ENCODE measurements at places on chromosomes 6 and 20.

GRCh38 chr6:109801794-109802193 lies 110.7 kb downstream of the FIG4 start:
- DNase-seq: no peak

DNA sequence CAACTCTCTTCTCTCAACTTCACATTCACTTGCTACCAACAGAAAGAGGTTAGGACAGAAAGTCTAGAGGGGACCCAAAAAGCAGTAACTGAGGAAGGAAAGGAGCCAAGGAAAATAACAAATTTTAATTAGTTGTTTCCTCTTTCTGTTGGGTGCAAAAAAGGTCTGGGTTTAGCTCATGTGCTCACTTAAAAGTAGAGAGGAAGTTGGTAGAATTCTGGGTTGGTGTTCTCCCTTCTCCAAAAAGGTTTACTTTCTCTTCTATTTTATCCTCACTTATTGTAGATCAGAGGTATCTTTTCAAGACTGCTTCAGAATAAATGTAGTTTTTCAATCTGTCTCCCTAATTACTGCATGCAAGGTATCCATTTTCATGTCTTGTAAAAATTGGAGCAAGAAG lies 42.8 kb downstream of the MAP3K7 start:
- no peak for DNase-seq

- no peak for DNase-seq
These were observed 52.0 kb upstream of the PLEKHG1 start for GRCh38 chr6:150547502-150548222.

- DNase-seq: peak; percentile 19
These were observed 90.0 kb upstream of the DTNBP1 start for GRCh38 chr6:15752820-15753219.

DNA sequence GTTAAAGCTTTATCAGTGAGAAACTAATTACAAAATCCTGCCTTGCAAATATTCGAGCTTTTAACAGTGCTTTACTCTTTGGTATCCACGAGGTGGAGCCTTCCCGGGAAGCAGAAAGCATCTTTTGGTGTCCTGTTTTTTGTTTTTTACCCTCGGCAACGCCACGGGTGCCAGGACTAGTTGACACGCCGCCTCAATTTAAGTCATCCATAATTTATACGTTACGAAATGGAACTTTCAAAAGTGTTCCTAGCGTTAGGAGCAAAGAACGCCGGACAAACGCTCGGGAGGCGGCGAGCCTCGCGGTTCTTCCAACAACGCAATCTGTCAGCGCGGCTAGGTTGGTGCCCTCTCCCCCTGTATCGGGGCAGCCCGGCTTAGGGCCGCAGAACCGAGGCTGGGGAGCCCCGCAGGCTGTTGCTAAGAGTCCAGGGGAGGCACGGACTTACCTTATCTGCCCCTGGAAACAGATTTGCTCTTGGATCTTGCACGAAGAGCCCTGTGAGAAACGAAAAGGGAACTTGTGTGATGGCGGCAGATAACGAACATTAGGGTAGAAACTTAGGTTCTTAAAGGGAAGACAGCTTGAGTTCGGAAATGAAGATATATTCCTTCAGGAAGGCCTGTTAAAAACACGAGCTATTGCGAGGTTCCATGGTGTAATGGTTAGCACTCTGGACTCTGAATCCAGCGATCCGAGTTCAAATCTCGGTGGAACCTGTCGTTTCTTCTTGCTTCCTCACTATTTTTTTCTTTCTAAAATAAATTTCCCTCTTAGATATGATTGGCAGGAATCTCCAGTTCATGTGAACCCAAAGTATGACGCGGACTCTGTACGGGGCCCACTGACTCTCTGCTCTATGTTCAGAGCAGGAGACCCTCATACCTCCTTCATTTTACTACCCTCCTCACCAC lies 46.2 kb upstream of the ZNF184 start:
- peak; percentile 63 for DNase-seq

DNA sequence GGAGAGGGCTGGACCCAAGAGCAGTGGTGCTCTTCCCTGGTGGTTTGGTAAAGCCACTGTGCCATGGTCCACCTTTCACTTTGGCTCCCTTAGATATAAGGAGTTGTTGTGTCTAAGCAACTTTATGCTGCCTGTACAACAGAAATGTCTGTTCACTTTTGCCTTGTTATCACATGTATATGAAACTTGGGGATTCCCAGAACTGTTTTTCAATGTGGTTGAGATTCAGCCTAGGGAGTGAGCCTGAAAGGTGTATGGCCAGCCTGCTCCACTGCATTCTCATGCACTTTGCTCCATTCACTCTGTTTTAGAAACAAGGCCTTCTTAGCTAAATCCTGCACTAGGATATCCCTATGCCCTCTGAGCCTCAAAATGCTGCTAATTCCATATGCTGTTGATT lies 234.5 kb upstream of the THEMIS start:
- DNase-seq: no peak

GRCh38 chr6:148440877-148441453 lies 98.3 kb downstream of the SASH1 start:
- no peak for DNase-seq

DNA sequence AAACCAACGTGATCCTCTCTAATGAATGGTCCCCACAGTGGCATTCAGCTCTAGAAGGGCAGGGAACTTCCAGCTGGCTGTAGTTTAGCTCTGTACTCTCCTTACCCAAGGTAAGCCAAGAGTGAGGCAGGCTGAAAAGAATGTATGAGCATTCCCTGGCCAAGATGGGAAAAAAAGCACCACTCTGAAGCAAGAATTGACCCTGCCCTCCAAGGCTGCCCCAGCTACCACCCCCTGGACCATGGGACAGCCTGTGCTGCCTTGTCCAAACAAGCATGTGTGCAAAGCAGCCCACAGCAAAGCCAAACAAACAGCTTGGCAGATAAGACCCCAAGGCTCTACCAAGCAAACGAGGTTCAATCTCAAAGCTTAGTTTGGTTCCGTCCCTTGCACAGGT lies 73.9 kb downstream of the GFOD1 start:
- no peak for DNase-seq

- no peak for DNase-seq
These were observed 232.9 kb downstream of the SAMD5 start for GRCh38 chr6:147741389-147741788.

Data from HEK293T (cell line).